ENCODE measurements at places on chromosomes 13 and 19.

GRCh38 chr19:435056-435706, 25.7 kb downstream of the SHC2 start:
- DNase-seq = no peak

DNA sequence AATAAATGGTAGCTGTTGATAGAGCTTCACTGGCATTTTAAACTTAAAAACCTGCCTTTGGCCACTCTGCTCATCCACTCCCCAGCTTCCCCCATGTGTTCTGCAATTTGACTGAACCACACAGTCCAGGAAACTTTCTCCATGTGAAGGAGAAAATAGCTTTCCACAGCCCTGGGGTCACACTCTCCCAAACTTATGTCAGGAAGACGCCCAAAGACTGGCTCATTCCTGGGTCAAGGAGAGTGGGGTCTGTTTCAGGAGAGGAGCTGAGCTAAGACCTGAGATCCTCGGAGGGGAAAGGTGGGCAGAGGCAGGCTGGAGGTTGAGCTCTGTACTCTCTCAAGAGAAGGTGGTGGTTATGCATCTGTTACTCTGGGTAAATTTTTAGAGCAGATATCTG, 48.7 kb upstream of the GPI start:
- DNase-seq = no peak

- DNase-seq = no peak
These were observed 10.7 kb downstream of the LILRA5 start for GRCh38 chr19:54302257-54302656.

- no peak for DNase-seq
These were observed 168.8 kb upstream of the ZNF507 start for GRCh38 chr19:32176591-32176990.

- no peak for DNase-seq
These were observed 2.1 kb downstream of the ZMYM2 start for GRCh38 chr13:19960653-19960976.

- no peak for DNase-seq
These were observed 302.6 kb downstream of the PCDH9 start for GRCh38 chr13:66927562-66927961.

DNA sequence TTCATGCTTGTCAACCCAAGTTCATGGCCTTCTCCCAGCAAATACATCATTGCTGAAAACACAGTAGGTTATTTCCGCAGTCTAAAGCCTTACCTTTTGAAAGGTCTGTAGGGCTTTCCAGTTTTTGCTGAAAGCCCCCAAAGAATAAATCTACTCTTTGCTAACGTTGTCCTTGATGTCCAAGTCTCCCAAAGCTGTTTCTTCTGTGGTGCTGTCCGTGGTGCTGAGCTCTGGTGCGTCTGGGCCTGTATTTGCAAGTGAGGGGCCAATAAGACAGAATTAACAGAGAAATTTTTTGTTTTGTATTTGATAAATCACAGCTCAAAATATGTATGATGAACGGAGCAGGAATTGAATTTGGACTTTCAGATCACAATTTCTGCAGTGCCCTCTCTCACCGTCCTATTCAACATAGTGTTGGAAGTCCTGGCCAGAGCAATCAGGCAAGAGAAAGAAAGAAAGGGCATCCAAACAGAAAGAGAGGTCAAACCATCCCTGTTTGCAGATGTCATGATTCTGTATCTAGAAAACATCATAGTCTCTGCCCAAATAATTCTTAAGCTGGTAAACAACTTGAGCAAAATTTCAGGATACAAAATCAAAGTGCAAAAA, 9.8 kb upstream of the LGALS16 start:
- no peak for DNase-seq

GRCh38 chr19:8120636-8121480, 28.5 kb downstream of the FBN3 start:
- no peak for DNase-seq

DNA sequence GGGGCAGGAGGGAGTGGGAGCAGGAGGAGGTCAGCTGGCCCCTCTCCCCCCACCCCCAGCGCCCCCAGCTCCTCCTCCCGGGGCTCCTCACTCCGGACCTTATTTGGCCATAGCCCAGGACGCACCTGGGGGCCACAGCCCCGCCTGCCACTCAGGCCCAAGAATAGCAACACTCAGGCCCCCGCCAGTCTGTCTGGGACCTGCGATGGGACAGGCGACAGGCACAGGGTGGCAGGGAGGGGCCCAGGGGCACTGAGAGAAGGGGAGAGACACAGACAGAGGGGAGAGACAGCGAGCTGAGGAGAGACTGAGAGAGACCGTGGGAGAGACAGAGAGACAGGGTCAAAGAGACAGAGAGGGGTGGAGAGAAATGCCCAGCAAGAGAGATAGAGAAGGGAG, 10.2 kb downstream of the JOSD2 start:
- no peak for DNase-seq

DNA sequence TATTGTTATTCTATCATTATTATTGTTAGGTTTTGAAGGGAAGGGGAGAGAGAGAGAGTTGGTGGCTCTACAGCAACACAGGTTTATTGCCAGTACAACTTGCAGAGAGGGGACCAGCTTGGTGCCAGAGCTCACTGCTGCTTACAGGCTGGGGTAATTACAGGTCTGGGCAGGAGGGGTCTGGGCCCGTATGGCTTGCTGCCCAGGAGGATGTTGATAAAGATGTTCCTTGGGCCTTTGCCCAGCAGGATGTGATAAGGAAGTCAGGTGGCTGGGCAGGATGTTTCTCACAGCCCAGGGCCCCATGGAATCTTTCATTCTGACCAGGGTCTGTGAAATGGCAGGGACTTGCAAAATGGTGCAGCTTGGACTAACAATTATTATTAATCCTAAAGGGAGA, 64.2 kb upstream of the ZNF599 start:
- no peak for DNase-seq

GRCh38 chr13:34748596-34748995, 193.5 kb upstream of the NBEA start:
- DNase-seq = no peak

DNA sequence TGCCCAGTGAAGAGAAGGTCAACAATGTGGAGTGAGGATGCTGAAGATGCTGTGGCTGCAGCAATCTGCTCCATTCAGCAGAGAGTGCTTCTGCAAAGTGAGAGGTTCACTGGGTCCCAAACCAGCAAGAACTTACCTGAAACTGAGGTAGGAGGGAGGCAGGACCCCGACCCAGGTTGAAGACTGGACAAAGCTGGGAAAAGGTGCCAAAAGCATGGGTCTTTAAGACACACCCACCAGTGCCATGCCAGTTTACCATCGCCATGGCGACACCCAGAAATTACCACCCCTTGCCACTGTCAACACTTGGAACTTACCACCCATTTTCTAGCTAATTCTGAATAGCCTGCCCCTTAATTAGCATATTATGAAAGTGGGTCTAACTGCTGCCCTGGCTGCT, 70.7 kb downstream of the RGCC start:
- no peak for DNase-seq

- DNase-seq = no peak
These were observed 734 bp upstream of the SERTAD3 start for GRCh38 chr19:40444825-40445312.

DNA sequence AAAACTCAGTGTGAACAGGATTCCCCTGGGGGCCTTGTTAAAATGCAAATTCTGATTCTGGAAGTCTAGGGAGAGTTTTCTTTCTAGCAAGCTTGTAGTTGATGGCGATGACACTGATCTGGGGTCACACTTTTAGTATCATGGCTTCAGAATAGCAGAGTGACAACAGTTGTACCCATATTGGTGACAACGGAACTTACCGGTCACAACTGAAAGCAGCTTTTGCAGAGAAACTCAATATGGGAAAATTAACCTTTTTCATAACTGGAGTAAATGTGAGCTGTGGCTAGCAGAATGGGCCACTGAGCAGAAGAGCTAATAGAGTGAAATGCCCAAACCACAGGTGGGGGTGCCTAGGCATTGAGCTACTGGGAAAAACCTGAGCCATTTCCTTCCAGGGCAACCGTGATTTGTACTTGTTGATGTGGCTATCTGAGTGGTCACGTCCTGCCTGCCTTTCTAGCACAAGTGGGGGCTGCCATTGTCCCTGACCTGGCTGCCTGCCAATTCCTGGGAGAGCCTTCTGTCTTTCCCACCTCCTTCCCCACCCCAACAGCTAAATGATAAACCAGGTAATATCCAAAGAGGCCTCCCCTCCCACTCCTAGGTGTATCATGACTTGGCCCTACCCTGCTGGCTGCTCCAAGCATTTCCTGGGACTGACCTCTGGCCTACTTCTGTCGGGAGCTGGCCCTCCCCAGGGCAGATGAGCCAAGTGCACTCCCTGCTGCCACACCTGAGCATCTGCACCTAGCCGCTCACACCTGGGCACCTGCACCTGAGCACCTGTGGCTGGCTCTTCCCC, 1.7 kb upstream of the SLC10A2 start:
- DNase-seq = no peak

DNA sequence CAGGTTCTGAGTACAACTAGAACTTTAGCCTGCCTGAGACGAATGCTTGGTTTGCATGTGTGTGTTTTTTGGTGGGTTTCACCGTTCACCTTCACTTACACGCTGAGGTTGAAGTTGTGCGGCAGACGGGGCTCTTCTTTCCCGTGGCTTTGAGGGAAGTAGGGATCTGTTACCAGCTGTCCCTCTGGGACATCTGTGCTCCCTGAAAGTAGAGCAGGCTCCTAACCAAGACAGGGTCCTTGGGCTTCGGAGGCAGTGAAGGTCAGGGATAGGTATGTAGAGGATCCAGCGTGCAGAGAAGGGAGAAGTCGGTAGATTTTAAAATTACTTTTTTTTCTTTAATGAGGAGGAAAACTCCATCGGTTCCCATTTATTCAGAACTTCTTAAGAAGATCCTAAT, 48.7 kb downstream of the ZNF536 start:
- no peak for DNase-seq

- DNase-seq = no peak
These were observed 32.2 kb upstream of the TM9SF2 start for GRCh38 chr13:99469041-99469440.

DNA sequence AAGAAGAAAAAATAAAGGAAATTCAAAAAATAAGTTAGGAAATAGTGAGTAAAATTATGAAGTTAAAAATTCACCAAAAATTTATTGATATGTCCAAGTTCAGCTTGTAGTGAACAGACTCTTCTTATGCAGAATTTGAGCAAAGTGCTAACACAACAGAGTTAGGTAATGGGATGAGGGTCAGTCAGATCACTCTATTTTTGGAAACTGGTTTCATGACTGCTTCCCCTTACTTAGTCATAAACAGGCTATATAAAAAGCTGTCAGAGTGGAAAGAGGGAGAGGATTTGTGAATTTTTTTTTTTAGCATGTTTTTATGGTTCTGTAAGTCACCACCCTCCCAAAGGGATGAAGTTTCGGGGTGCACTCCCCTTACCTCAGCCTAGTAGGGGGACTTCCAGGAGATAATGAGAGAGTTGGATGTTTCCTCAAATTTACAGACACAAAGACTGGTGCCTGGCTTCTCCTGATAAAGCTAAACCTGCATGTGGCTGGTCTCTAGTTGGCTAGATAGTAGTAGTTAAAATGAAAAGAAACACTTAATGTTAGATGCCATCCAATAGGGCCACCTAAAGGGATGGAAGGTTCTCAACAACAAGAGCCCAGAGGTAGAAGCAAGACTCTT, 4.5 kb downstream of the CPB2 start:
- DNase-seq = no peak

DNA sequence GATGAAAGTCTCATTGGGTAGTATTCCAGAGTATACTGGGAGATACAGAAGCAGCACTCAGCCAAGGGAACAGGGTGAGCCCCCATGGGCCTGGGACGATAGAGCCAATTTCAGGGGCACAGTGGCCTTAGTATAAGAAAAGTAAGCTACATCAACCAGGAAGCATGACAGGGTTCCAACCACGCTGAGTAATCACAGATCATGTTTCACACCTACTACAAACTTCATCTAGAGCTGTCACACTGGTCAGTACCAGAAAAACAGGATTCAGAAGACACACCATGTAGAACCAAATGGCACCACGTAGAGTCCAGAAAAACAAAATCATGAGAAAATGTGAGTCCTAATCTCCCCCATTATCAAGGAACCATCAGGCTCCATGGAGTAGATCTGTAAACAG, 1292.4 kb upstream of the MIR17HG start:
- DNase-seq = no peak

DNA sequence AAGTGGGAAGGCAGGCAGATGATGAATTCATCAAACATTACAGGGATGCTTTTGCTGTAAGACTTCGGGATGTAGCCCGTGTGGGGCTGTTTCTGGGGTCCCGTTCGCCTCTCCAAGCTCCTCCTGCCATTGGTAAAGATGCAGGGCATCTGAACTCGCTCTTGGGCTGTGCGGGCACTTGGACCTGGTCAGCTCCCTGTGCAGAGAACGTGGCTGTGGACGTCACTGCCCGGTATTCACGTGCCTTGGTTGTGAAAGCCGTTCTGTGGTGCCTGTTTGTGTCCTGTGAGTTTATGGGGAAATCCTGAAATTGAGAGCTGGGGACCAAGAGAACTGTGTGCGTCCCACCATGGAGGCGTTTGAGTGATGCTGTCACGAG, 5.4 kb downstream of the TFDP1 start:
- DNase-seq = no peak

DNA sequence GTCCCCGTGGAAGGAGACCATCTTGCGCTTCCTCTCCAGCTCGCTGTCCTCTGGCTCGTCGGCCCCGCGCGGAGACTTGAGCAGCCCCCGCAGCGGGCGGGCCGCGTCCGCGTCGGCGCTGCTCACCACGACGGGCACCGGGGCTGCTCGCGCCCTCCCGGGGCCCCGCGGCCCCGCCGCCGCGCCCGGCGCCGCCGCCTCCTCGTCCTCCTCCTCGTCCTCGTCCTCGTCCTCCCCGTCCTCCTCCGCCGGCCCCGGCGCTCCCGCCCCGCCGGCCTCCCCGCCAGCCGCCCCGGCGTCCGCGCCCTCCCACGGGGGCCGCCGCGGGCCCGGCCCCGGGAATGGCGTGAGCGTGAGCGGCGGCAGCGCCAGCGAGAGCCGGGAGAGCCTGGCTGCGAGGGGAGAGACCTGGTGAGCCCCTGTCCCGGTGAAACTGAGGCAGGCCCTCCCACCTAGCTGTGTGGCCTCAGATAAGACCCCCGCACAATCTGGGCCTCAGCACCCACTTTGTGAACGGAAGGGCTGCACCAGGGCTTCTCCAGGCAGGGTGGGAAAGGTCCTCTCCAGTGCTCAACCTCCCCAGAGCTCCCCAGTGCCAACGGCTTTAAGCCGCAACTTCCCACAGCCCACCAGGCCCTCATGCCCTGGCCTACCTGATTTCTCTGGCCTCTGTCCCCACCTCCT, 17.8 kb downstream of the LMTK3 start:
- DNase-seq = no peak

DNA sequence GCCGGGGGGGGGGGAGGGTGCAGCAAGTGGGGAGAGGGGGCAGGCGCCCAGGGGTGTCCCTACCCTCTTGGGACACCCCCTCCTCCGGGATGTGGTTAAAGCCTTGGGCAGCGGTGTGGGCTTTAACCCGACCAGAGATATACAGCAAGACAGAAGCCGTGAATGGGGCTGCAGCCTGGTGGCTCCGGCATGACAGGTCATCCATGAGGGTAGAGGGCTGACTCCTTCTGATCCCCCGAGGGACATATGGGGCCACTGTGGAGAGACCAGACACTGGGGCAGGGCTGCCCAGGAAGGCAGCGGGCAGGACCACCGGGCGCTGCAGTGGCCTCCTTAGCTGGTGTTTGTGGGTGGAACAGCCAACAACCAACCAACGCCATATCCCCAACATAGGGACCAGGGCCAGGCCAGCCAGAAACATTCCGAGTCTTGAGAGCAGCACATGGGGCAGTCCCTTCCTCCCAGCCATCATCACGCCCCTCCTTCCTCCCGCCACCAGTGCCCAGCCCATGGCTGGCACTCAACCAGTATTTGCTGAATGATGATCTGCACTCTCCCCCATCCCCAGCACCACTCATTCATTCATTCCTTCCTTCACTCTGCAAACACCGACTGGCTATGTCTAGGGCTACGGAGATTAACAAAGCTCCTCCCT, 18.2 kb downstream of the ELAVL1 start:
- no peak for DNase-seq

- no peak for DNase-seq
These were observed 598.1 kb downstream of the TBC1D4 start for GRCh38 chr13:74883834-74884233.

All from fibroblast of skin of left quadriceps (primary cell).